ENCODE measurements at places on chromosomes 4 and X.

DNA sequence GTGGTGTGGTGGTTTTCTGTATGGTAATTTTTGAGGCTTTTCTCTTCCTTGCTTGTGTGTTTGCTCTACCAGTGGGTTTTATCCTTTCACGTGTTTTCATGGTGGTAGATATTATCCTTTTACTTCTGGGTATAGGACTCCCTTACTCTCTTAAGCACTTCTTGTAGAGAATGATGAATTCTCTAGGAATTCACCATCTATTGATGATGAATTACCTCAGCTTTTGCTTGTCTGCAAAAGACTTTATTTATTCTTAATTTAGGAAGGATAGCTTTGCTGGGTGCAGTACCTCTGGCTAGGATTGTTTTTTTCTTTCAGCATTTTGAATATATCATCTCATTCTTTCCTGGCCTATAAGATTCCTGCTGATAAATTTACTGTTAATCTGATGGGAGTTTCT lies 415.3 kb downstream of the PDGFC start:
- no peak for DNase-seq

DNA sequence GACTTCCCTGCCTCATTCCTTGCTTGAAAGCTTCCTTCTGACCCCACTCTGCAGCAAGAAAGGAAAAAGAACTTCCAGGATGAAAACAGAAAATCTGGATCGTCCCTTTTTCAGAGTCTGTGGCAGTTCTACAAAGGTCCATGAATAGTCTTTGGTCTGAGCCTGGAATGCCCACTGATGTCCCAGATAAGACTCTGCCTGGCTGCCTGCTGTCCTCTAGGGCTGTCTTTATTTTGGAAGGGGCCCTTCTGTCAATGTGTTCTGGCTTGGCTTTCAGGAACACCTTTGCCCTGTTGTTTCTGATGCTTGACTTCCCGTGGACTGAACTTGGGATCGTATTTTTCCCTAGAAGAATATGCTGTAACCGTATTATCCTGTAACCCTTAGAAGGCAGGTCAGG lies 114.7 kb upstream of the LNX1 start:
- no peak for DNase-seq

DNA sequence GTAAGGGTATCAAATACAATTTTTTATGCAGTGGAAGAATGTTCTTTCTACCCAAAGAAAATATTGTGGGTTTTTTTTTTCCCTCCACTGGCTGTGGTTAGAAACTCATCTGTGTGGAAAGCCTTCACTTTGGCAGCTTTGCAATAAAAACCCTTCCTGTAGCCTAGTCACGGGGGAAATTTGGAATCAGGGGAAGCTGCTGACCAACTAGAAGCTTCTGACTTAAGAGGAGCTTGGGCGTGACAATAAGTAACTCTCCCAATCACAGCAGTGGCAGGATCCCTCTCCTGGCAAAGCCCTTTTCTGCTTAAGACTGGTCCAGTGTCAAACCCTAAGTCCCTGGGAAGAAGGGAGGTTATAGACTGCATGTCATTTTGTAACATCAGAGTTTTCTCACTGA lies 87.9 kb downstream of the LRRC66 start:
- DNase-seq = peak; percentile 11

DNA sequence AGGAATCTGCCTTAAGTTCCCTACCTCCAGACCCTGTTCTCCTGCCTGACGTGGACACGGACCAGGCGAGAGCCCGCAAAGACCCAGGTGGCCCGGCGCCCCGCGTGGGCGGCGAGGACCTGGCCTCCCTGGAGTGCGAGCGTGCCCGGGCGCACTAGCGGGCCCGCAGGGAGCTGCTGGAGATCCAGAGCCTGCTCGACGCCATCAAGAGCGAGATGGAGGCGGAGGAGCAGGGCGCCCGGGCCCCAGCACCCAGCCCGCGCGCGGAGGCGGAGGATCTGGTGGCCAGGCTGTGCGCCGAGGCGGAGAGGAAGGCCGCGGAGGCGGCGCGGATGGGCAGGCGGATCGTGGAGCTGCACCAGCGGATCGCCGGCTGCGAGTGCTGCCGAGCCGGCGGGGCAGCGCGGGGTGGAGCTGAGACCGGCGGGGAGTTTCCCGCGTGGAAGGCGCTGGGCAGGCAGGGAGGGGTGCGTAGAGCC lies 18.2 kb downstream of the MRFAP1 start:
- peak; percentile 49 for DNase-seq

DNA sequence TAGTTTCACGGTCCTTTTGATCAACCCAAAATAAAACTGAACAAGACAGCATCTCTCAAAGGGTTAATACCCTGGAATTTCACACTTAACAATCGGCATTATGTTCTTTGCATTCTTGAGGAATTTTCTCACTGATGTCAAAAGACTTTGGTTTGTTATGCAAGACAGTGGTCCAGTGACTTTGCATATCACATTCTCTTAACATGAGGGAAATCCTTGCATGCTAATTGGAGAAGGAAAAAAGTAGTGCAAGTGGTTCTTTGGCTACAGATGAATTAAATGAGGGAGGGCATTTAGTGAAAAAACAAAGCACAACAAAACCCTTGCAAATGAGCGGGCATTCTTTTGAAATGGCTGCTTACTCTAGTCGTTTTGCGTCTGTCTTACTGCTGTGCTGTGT lies 105.1 kb upstream of the LIMCH1 start:
- DNase-seq = peak; percentile 64
